ENCODE measurements at places on chromosomes 6 and 20.

DNA sequence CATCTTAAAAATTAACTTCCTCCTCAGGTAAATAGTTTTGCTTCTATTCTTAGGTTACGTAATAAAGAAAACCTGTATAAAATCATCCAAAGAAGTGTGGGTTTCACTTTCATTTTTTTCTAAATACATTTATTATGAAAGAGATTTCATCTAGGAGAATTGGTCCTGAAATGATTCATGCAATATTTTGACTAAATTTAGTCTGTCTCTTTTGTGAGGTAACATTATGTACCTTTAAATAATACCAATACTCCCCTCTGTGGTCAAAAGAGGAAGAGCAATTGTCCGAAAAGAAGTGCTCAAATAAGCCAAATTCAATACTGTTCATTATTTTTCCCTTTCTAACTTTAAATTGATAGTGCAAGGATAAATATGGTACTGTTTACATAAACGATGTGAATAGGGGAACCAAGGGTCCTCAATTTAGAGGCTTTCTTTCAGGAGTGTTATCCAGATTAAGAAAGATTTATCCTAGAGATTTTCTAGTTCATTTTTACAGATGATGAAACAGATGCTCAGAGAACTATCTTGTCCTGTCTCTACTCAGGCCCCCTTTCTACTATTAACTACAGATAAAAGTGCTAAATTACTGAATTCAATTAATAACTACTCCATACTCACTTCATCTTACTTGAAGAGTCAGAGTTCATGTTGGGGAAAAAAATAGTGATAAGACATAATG is 26.2 kb downstream of the CYP39A1 start:
- no peak for DNase-seq

GRCh38 chr6:22017766-22018165 is 279.1 kb downstream of the PRL start:
- DNase-seq: no peak

GRCh38 chr6:127190552-127190951 is 72.1 kb downstream of the RSPO3 start:
- no peak for DNase-seq

DNA sequence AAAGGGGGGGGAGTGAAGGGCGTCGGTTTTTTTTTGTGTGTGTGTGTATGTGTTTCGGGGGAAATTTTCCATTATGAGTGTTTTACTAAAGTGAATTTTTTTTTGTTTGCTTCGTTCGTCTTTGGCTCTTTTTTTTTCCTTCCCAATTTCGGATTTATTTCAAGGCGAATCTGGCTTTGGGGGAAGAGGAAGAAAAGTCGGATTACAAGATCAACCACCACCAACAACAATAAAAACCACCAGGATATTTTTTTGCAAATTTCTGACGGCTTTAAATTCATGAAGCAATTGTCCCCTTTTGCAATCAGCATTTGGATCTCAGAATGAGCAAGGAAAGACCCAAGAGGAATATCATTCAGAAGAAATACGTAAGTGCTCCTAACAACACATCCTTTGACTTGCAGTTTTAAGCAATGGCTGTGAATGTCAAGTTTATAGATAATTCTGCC is 372 bp downstream of the JARID2 start:
- DNase-seq: no peak

DNA sequence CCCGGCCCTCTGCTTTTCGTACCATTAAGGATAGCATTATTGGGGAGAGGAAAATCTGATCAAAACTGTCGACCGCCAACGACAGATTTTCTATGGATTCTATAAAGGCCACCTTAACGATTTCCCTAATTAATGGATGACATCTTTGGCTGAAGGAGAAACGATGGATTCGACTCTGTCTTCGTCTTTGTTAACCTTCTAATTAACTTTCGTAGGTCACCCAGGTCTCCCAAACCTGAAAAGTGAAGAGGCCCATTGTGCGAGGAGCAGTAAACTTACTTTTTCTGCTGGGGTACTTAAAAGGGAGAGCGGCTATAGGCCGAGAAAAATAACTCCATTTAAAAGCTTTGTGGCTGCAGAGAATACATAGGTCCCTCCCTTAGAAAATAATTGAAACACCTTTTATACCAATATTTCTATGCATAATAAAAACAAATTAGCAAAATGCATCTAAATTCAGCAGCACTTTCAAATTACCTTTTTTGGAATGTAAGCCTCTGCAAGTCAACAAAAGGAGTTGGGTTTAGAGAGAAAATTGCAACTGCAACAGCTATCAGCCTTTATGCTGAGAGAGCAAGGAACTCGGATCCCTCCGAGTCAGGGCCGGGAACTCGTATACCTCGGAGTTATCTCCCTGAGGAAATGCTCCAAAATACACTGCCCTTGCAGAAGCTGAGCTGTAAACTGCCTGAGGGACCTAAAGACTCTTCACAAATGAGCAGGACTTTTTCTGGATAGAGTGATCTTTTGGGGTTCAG is 31.4 kb upstream of the NR2E1 start:
- no peak for DNase-seq

DNA sequence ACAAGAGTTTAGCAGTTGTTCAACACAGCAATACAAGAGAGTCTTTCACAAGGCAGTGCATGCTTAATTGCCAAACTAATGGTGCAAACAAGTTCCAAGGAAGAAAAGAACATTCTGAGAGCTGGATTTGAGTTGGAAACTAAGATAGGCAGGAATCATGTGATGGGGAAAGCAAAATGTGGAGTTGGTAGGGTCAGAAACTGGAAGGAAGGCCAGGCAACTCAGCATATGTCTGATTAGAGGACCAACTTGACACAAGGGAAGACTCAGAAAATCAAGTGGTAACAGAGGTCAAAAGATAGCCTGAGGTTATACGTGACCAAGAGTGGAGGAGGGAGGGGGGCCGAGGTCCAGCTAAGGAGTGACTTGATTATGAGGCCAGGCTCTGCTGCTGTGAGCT is 117.3 kb downstream of the SMLR1 start:
- no peak for DNase-seq

- peak; percentile 77 for DNase-seq
Measured at GRCh38 chr6:109308018-109308492, 74.2 kb downstream of the CD164 start.

DNA sequence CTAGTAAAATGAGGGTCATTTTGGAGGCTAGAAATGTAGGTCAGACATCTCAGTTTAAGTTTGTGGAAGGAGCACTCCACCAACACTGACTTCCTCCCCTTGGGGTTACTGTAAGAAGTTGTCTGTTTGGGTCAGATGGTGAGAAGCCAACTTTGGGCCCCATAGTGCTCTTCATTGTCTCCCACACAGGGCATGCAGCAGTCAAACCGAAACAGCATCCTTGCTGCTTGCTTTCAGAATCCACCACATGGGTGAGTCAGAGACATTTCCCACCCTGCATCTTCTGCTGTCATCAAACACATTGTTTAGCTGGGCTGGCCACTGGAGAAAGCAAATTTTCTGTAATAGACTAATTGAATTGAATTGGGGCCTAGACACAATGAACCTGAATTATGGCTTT is 16.8 kb downstream of the IL17F start:
- DNase-seq: no peak

- no peak for DNase-seq
Measured at GRCh38 chr20:34193051-34193450, 48.2 kb upstream of the ASIP start.

- no peak for DNase-seq
Measured at GRCh38 chr6:363291-363690, 28.3 kb upstream of the IRF4 start.

GRCh38 chr20:18254615-18255014 is 33.7 kb upstream of the ZNF133 start:
- no peak for DNase-seq

DNA sequence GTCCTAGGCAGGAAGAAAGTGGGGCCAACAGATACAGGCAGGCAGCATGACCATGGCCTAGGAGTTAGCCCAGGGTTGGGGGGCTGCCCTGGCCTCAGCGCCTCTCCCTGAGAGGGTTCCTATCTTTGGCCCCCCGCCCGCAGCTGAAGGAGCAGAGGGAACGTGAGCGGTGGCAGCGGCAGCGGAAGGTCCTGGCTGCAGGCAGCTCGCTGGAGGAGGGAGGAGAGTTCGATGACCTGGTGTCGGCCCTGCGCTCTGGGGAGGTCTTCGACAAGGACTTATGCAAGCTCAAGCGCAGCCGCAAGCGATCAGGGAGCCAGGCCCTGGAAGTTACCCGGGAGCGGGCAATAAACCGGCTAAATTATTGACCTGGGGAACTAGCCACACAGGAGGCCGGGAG is 32.6 kb downstream of the MOCS1 start:
- DNase-seq: no peak

DNA sequence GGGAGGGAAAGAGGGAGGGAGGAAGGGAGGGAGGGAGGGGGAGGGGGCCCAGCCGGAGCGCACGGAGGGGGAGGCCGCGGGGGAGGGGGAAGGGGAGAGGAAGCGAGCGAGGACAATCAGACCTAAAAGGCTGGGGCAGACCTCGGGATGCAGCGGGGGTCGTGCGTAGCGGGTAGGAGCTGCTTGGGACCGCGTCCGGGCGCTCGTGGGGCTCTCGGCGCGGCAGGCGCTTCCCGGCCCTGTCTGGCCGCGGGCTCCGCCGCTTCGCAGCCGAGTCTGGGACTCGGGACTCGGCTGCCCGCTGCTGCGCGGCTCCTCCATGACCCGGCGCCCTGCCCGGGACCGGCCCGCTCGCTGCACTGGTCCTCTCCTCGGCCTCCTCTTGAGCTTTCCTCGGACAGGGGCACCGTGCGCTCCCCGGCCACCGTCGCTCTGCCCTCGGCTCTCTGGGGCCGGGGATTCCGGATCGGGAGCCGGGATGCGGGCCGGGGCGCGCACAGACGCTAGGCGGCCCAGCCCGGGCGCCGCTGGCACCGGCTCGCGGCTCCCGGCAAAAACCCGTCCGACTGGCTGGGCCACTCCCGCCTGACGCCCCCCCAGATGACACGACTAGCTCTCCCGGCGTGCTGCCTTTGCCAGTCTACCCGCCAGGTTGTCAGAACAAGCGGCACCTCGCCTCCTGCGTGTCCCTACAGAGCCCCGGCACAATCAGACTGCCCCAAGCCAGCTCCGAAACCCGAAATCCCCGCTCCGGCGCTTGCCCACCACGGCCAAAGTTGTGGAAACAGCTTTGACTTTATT is 2.2 kb downstream of the TFAP2A start:
- DNase-seq: no peak

DNA sequence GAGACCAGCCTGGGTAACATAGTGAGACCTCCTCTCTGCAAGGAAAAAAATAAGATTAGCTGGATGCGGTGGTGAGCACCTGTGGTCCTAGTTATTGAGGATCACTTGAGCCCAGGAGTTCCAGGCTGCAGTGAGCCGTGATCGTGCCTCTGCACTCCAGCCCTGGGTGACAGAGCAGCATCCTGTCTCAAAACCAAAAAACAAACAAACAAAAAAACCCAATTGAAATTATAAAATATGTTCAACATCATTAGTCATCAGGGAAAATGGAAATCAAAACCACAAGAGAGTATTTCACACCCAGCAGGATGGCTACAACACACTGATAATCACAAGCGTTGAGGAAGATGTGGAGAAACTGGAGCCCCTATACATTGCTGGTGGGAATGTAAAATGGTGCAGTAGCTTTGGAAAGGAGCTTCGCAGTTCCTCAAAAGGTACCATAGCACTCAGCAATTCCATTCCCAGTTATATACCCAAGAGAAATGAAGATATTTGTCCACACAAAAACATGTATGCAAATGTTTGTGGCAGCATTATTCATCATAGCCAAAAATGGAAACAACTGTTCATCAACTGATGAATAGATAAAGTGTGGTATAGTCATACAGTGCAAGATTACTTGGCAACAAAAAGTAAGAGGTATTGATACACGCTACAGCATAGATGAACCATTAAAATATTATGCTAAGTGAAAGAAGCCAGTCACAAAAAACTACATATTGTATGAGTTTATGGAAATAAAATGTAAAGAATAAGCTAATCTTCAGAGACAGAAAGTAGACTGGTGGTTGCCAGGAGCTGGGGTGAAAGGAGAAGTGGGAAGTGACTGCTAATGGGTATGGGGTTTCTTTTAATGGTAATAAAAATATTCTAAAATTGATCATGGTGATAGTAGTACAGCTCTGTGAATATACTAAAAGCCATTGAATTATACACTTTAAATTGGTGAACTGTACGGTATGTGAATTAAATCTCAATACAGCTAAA is 38.7 kb upstream of the RIPOR2 start:
- no peak for DNase-seq

DNA sequence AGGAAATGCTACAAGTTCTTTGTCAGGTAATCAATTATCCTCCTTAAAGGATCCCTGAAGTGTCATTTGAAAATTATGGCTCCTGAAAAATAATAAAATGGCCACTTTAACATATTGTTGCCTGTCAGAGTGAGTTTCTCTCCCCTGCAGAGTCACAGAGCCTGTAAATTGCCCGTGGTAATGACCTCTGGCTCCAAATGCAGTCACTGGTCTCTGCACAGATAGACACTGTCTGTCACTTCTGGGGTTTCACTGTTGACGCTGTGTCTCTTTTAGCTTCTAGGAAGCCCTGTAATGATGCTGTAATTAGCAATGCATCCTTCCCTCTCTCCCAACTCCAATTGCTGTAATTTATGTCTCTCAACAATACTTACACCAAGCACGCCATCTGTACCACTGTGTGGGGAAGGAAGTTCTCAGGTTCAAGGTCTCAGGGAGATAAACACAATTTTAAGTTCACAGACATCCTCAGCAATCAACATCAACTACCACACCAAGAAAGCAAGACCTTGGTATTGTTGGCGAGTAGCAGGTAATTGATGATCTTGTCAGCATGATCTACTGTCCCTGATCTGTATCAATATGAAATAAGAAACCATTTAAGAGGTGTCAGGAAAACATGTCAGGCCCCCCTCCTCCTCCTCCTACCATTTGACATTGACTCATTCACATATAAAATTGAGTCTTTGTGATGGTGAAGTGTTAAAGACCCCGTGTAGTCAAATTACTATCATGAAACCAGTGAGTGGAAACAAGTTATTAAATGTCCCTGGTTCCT is 91.2 kb upstream of the SULF2 start:
- no peak for DNase-seq

DNA sequence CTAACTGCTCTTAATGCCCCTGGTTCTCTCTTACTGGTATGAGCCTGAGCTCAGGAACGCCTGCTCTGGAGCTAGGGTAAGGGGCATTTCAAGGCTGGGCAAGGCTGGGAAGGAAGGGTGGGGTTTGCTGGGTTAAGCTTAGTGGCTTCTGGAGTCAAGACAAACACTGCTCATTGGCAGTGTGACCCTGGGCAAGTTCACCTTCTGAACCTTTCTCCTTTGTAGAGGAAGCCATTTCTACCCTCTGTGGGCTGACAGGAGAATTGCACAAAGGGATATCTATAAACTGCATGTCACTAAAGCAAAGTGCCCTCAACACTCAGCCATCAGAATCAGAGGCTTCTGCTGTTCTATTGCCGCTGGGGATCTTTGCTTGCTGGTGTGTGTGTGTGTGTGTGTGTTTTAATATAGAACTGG is 20.3 kb upstream of the LRRN4 start:
- no peak for DNase-seq

GRCh38 chr6:4776493-4777393 is 539 bp downstream of the CDYL start:
- peak; percentile 61 for DNase-seq

DNA sequence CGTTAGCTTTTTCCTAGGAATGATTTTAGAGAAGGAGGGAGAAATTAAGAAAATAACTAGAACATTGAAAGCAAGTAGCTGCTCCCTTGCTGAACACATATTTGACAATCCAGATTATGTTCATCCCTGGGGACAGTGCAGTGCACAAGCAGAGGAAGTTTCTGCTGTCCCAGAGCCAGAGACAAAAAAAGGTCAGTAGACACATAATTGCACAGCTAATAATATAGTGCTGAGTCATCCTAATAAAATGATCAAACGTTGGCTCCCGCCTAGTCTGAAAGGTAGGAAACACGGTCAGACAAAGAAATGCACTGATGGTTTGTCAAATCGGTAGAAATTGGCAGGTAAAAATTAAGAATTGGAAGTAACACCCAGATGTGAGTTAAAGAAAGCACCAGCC is 21.7 kb upstream of the SSTR4 start:
- no peak for DNase-seq

Data from psoas muscle (tissue), 8 donors.